Activated naive CD4-positive, alpha-beta T cell treated with anti-CD3 and anti-CD28 coated beads, Interleukin-2, amount 50 U/mL, for 72 hours (primary cell): ENCODE measurements at places on chromosomes 2 and 18. TPM values are rescaled to one million over a fixed set of nuclear protein-coding genes. Genes with fewer than 3 reads are reported as not detected.

DNA sequence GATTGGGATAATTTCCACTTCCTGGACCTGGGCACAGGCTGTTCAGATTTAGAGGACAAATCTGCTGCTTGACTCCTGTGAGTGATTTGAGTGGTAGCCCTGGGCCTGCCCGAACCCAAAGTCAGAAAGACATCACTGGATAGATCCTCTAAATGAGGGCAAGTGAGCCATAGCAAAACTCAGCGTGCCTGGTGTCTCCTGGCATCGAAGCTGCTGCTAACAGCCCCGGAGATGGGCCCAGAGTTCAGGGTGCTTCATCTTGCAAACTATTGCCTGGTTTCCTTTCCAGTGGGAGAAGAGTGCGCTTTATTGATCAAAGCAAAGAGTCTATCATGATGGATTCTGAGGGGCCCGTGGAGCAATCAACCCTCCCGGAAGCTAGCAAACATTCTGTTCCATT lies 153.1 kb upstream of the KLHL29 start:
- no peak for DNase-seq

Gene NTSR2
- total RNA-seq = not detected

DNA sequence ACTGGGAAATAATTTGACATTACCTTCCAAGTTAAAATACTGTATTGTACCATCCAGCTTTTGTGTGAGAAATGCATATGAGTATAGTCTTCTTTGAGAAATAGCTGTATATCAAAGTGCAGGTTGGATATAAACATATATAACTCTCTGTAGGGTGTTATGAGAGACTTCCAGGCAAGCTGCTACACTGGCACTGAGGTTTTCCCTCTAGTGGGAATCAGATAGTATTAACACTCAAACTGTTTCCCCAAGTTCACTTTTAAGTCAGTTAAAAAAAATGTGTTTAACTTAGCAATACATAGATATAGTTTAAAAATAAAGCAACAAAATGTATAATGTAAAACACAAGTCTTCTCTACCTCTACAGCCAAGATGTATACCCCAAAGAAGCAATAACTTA lies 368.4 kb upstream of the SLC8A1 start:
- no peak for DNase-seq

GRCh38 chr2:157194097-157194688 lies 63.3 kb upstream of the GALNT5 start:
- DNase-seq = no peak

Gene RFX8
- 1.9 TPM for total RNA-seq

GRCh38 chr2:127342101-127342500 lies 45.7 kb downstream of the MAP3K2 start:
- DNase-seq = no peak
